Adrenal gland (tissue), 19 donors: ENCODE measurements at places on chromosomes 4 and X.

DNA sequence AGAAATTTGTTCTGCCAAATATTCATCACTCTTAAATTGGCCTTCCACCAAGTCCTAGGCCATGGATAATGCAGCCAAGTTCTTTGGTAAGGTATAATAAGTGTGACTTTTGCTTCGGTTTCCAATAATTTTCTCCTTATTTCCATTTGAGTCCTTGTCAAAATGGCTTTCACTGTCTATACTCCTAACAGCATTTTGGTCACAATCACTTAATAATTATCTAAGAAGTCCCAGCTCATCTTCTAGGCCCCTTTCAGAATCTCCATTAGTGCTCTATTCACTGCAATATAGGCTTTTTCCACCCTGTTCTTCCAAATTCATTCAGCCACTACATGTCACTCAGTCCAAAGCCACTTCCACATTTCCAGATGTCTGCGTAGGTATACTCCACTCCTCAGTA lies 51.0 kb upstream of the SPIN4 start:
- DNase-seq: no peak

- no peak for DNase-seq
Measured at GRCh38 chr4:185280608-185281007, 71.2 kb downstream of the SNX25 start.

GRCh38 chr4:114040319-114041116 lies 61.1 kb upstream of the ARSJ start:
- no peak for DNase-seq

- no peak for DNase-seq
Measured at GRCh38 chrX:45771114-45771513, 570.4 kb upstream of the DIPK2B start.

GRCh38 chr4:181823645-181824044 lies 419.6 kb upstream of the TENM3 start:
- no peak for DNase-seq

DNA sequence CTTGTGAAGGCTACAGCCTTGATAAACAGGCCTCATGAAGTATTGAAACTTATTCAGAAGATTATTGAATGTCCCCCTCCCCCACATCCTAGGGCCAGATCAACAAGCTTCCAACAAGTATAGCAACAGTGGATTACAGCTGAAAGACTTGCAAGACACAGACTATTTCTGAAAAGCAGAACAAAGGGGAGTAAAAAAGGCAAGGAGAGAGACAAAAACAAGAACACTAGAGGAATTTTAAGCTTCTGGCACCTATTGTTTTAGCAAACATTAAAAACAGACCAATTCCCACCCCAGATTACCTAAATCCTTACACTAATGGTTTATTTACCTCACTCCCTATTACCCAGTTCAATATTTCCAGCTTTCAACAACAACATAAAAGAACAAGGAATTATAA lies 446.3 kb upstream of the FSTL5 start:
- DNase-seq: no peak

GRCh38 chr4:146952896-146953295 lies 7.2 kb upstream of the TTC29 start:
- no peak for DNase-seq
